ENCODE measurements at places on chromosomes 5 and 9.
A peak's percentile ranks its signal among the peaks of the same experiment; 100 is the strongest.

- DNase-seq: no peak
These were observed 567.4 kb downstream of the PRR16 start for GRCh38 chr5:121031491-121031890.

DNA sequence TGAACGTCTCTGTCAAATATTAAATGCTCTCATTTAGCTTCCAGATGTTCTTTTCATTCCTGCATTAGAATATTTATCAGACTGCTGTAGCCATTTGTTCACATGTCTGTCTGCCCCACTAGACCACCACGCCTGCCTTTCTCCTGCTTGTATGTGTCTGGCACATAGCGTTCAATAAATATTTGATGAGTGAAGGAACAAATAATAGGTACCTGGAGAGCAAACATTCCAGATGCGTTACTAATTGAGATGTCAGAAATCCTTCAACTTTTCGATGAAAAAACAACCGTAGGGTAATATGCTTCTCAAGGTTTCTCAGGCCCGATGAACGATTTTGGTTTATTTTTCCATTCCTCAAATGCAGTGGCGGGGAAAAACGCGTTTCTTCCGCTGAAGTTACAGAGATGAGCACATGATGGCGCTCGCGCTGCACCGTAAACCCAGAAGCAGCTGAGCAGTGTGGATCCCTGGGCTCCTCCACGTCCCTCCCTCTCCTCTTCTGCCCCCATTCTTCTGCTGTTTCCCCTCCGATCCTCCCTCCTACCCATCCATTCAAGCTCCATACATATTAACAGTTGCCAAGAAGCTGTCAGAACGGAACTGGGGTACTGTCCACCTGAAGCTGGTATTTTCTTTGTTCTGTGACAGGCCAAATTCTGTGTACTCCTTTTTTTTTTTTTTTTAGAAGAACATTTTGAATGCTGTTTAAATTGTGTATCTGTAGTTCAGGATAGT, 245.4 kb downstream of the MPDZ start:
- peak; percentile 83 for DNase-seq

DNA sequence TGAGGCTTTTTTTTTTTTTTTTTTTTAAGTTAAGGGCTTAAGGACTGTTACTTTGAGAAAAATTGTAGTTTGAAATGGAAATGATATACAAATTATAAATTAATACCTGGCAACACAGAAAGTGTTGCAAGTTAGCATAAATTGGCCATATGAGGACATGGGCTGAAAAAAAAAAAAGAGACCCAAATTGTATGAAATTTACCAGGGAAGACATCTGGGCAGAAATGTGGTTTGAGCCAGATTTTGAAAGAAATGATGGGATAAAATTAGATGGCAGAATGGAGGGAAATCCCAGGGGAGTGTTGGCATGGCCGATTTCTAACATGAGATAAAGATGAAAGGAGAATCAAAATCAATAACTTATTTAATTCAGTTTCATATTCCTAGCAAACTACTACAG, 472.1 kb downstream of the CTNND2 start:
- DNase-seq: no peak

GRCh38 chr9:136225748-136226679, 19.6 kb downstream of the QSOX2 start:
- peak; percentile 85 for DNase-seq

GRCh38 chr9:137491735-137492432, 32.8 kb upstream of the NSMF start:
- no peak for DNase-seq

DNA sequence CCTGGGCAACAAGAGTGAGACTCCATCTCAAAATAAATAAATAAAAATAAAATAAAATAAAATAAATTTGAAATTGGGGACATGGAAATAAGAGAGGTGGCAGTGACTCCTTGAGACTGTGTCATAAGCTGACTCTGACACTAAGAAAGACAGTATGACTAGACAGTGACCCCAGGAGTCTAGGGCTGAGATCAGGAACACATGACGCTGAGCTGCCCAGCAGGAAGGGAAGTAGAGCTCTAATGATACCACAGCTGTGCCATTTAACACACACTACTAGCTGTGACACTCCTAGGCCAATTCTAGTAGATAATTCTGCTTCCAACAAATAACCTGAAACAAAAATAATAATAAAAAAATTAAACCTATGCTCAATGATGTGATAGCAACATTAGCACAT, 293.0 kb downstream of the SEC61B start:
- no peak for DNase-seq

DNA sequence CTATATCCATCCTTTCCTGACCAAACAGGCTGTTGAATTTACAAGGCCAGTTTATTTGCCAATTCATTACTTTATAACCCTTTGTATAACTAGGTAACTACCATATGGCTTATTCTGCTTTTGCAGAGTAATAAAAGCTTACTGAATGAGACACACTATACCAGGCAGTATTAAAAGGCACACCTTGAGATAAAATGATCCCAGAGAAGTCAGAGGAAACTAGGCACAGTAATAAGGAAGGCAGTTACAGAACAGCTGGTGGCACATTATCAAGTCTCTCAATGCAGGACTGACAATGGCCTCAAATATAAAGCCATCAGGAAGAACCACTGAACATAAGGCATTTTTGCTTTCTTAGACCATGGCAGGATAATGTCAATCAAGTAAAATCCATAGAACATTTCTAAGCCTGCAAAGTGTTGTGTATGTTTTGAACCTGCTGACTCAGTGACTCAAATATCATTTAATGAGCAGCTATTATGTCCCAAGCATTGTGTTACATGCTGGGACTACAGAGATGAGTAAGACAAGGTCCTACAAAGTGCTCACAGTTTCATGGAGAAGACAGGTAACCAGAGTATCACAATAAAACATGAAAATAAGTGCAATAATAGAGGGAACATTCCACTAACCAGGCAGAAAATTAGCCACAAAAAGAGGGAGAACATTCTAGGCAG, 52.5 kb downstream of the OXCT1 start:
- no peak for DNase-seq

DNA sequence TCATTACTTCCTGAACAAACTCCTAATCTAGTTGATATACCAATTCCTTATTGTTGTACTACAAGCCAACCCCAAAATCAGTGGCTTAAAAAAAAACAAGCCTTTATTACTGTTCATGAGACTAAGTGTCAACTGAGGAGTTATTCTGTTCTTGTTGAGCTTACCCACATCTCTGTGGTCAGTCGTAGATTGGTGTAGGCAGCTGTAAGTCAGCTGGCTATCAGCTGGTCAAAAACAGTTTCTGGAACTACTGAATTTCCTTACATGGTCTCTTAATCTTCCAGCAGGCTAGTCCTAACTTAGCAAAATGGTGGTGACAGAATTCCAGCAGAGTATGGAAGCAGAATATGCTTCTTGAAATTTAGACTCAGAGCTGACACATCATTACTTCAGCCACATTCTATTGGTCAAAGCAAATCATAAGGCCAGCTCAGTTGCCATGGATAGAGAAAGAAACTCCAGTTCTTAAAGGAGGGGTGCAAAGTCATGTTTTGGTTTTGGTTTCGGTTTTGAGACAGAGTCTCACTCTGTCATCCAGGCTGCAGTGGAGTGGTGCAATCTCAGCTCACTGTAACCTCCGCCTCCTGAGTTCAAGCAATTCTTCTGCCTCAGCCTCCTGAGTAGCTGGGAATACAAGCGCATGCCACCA, 386.1 kb upstream of the MPDZ start:
- no peak for DNase-seq

- no peak for DNase-seq
These were observed 11.1 kb downstream of the LHX6 start for GRCh38 chr9:122217640-122218039.

GRCh38 chr9:93207326-93207814, 23.4 kb downstream of the WNK2 start:
- DNase-seq: no peak
